NCI-H2107 (cell line): ENCODE measurements at places on chromosomes 11 and 22.
A peak's percentile ranks its signal among the peaks of the same experiment; 100 is the strongest.

- DNase-seq = no peak
These were observed 24.2 kb downstream of the NAV2 start for GRCh38 chr11:19736831-19737230.

- no peak for DNase-seq
These were observed 2.1 kb downstream of the SOX10 start for GRCh38 chr22:37982151-37982785.

GRCh38 chr11:9379041-9379440 is 5.4 kb upstream of the IPO7 start:
- no peak for DNase-seq

DNA sequence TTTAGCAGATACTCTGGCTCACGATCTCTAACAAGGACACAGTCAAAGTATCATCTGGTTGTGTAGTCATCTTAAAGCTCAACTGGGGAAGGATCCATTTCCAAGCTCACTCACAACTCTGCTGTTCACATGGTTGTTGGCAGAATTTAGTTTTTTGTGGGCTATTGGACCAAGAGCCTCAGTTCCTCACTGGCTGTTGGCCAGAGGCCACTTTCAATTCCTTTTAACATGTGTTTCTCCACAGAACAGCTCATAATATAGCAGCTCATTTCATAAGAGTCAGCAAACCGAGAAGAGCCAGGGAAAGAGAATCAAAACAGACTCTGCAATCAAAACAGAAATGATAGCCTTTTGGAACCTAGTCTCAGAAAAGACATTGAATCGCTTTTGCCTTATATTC is 22.6 kb downstream of the IZUMO1R start:
- DNase-seq = no peak

DNA sequence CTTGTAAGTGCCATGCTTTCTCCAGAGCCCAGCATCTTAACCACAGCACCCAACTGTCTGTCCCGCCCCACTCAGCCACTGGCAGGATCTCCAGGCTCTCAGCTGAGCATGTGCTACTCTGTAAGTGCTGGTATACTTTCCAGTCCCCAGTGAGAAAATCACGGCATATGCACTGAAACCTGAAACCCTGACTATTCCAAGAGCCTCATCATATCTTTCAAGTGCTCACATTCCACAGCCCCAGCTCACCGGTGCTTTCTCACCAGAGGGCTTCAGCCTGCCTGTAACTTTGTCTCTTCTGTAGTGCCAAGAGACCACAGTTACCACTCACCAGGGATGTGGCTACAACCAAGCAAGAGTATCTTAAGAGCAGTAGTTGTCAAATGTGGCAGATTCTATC is 24.4 kb upstream of the PAMR1 start:
- no peak for DNase-seq

GRCh38 chr22:18056161-18056666 is 21.6 kb upstream of the PEX26 start:
- DNase-seq = no peak

DNA sequence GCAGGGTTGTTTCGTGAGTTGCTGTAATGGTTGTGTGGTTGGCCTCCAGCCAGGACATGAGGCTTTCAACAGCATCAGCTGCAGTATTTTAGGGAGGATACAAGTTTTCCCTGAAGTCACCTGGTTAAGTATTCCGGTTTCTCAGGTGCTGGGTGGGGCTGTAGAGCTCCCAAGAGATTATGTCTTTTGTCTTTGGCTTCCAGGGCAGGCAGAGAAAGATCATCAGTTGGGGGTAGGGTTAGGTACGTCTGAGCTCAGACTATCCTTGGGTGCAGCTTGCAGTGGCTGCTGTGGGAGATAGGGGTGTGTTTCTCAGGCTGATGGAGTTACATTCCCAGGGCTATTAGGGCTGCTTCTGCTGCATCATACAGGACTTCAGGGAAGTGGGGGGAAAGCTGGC is 47.5 kb upstream of the MRGPRX1 start:
- DNase-seq = no peak

GRCh38 chr11:62204430-62204829 is 4.0 kb upstream of the SCGB2A1 start:
- DNase-seq = no peak

DNA sequence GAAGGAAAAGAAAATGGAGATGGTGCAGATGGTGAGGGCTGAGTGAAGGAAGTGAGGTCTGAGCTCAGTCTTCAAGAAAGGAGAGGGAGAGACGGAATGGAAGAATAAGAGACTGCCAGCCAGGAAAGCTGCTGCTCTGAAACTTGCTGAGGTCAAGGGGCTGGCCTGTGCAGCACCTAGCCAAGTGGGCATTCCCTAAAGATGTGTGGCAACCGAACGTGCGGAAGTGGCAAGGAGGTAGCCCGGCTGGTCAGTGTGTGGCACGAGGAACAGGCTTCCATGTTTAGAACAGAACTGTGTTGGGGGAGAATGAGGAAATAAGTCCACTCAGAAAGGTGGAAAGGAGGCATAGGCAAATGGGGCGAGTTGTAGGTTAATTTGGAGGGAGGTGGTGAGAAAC is 7.6 kb upstream of the IGSF9B start:
- no peak for DNase-seq

DNA sequence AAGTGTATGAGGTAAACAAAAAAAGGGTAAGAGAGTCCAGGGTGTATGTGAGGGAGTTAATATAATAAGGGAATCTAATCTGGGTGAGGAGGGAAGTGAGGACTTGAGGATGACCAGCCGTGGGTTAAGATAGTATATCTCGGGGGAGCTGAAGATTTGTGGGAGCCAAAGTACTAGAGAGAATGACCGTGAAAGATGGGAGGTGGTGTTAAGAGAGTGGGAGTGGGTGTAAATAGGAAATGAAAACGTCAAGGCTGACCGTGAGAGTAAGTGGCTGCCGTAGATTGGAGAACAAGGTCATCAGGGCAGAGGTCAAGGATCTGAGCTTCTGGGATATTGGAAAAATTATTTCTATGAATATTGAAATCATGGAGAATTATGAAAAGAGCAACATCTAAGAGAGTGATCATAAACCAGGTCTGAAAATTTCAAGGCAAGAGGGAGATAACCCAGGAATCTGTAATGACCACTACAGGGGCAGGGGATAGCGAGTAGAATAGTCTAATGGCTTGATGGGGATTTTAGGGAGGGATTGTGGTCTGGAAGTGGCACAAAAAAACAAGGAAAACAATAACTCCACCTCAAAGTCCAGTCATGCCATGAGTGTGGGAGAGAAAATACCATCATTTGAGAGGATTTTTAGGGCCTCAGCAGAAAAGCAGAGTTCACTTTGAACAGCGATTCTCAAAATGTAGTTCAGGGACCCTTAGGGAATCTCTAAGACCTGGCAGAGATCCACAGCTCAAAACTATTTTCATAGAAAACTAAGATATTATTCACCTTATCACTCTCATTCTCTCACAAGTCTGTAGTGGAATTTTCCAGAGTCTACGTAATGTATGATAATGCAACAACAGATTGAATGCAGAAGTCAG is 72.0 kb downstream of the PRR5L start:
- no peak for DNase-seq

DNA sequence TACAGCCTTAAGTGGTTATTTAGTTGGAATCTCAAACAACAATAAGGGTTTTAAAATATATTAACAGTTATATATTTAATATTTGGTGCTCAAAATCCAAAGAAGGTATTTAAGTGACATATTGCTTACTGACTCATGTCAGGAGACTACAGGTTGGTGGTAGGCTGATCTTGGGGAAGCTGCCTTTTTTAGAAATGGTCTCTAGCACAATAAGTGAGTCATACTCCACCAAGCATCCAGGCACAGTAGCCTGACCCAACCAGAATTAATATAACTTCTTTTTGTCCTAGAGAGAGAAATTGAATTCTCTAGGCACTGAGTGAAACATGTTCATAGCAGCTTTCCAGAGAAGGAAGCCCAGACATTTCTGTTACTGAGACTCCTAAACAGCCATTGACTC is 868.5 kb upstream of the TENM4 start:
- no peak for DNase-seq

GRCh38 chr22:32583074-32583682 is 108.6 kb downstream of the FBXO7 start:
- no peak for DNase-seq

DNA sequence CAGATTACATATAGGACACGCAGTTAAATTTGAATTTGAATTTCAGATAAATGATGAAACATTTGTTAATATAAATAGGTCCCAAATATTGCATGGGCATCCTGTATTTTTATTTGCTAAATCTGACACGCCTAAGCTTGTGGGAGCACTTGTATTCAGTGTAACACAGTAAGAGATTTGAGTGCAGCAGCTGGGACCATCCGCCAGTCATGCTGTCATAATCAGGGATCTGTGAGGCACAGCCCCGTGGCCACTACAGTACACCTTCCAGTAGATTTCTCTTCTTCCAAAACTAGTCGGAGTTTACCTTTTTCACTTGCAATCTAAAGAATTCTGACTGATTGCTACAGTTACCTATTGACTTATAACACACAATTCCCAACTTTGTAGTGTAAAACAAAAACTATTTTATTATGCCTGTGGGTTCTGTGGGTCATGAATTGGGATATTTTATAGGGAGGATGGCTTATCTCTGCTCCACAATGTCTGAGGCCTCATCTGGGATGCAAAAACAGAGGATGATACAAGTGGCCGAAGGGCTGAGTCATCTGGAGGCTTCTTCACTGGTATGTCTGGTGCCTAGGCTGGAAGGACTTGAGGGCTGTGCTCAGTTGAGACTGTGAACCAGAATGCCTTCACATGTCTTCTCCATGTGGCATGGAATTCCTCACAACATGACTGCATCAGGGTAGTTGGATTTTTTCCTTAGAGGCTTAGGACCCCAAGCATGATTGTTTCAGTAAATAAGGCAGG is 74.1 kb downstream of the PRSS23 start:
- no peak for DNase-seq

GRCh38 chr11:129828301-129828836 is 12.7 kb downstream of the TMEM45B start:
- DNase-seq = no peak

GRCh38 chr11:100878474-100878873 is 191.4 kb downstream of the ARHGAP42 start:
- DNase-seq = no peak

DNA sequence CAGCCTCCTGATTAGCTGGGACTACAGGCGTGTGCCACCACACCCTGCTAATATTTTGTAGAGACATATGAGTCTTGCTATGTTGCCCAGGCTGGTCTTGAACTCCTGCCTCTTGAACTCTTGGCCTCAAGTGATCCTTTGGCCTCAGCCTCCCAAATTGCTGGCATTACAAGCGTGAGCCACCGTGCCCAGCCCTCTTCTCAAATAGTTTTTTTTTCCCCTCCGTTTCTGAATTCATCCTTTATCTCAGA is 11.8 kb downstream of the TBX1 start:
- no peak for DNase-seq

DNA sequence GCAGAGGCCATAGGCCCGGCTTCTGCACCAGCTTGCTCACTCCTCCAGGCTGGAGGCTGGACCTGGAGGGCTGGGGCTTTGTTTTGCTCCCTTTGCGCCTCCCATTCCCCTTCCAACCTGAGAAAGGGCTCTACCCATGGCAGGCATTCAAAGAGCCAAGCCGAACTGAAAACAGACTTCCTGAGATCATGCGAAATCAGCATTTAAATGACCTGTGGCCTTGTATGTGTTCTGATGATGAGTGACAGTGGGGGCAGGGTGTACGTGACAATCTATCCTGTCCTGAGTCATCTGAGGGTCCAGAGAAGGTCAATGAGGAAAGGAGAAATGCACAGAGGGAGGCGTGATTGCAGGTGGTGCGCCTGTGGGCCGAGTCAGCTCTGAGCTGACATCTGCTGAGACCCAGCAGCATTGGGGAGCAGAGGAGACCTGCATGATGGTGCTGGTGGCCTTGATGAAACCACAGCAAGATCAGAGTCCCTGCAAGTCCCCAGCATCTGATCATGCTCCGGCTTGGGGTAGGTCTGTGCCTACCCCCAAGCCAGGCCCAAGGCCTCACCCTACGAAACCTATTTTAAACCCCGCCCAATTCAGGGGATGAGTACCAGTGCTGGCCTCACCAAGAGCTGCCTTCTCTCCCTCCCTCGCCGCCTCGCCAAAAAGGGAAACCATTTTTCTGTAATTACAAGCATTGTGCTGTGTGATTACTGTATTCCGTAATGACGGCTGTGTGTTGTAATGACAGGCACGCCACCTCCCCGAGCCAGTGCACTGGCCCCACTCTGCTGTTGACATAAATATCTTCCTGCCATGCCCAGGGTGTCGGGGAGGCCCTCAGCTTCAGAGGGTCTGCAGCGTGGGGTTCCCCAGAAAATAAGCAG is 95.2 kb upstream of the ANO1 start:
- no peak for DNase-seq

DNA sequence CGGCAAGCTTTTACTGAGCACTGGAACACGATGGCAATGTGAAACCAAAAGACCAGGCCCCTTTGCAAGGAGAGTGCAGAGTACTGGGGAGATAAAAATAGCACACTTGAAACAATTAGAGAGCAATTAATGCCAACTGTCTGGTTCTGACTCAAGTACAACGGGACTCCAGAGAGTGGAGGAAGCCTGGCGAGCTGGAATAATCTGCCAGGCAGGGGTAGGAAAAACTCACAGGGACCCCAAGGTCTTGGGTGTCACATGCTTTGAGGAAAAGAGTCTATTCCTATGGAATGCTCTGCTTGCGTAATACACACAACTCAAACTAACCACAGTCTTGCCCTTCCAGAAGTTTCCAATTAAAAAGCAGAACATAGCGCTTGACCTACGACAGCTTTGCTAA is 113.0 kb upstream of the CLMP start:
- DNase-seq = peak; percentile 31

DNA sequence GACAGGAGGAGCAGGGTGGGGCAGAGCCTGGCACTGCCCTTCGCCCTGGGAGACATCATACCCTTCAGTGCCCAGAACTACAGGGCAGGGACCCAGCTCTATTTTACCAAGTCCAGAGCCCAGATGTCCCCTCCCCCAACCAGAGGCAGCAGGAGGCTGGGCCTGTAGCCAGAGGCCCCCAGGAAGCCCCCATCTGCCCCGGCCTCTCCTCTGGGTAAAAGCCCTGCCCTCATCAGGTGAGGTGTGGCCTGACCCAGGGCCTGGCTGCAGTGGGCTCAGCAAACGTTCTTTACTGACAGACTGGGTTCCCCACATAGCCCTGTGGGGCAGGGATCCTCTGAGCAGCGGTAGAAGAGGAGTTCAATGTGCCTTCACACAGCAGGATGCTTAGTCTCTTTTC is 51.8 kb upstream of the SLC22A12 start:
- DNase-seq = no peak

DNA sequence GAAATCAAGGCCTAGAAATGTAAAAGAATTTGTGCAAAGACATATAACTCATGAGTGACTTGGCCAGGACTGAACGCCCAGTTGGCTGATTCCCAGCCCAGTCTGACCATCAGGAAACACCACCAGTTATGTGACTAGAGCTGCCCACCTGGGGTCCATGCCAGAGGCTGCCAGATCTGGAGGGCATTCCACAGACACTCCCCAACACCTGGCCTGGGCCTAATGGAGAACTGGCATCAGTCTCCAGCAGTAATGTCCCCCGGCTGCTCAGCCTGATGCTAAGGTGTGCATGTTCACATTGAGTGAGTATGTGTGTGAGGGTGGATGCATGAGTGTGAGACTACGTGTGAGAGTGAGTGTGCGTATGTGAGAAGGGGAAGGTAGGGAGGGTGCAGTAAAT is 15.7 kb downstream of the PLAAT3 start:
- no peak for DNase-seq

- DNase-seq = no peak
These were observed 31.9 kb downstream of the RRAS2 start for GRCh38 chr11:14327116-14327515.
